NCI-H1930 (cell line): ENCODE measurements at places on chromosomes 1 and 21.

GRCh38 chr1:172969611-172970010 lies 81.1 kb downstream of the TNFSF18 start:
- no peak for DNase-seq

- DNase-seq, result no peak
Measured at GRCh38 chr1:195335541-195335940, 1272.7 kb downstream of the KCNT2 start.

DNA sequence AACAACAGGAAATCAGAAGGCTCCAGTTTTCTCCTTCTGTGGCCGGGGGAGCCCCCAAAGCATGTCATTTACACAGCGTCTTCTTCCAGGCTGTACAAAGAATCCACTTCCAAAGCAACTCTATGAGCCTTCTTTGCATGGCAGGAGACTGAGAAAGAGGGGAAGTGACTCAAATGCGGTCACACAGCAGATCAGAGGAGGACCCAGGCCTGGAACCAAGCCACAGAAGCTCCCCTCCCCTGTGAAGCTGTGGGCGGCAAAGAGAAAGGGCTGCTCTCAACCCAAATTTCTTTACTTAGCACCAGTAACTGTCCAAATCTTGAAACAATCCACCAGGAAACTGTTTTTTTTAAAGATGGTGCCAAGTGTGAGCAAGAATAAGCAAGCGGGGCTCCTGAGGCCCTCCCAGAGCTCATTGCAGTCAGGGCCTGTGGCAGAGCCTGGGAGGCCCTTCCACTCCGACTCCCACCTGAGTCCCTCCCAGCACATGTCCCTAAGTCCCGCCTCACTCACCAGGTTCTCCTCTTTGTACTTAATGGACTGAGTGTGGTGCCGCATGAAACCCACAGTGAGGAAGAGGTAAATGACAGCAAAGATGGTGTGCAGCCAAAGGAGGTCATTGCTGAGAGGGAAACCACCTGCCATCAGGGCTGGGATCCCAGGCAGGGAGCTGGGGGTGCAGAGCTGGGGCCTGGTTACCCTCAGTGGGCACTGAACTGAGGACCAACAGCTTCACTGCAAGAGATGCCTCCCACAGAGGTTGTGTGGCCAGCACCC lies 15.9 kb downstream of the TMEM63A start:
- DNase-seq, result no peak

GRCh38 chr21:25563361-25564116 lies 43.7 kb downstream of the MRPL39 start:
- DNase-seq, result no peak

GRCh38 chr1:89459081-89459480 lies 65.5 kb upstream of the LRRC8B start:
- DNase-seq, result no peak

GRCh38 chr1:221462345-221462744 lies 279.5 kb downstream of the DUSP10 start:
- DNase-seq, result no peak

GRCh38 chr1:55192093-55192492 lies 23.1 kb downstream of the USP24 start:
- DNase-seq, result no peak

- DNase-seq, result no peak
Measured at GRCh38 chr1:175380521-175381300, 188.1 kb upstream of the KIAA0040 start.

- DNase-seq, result peak; percentile 68
Measured at GRCh38 chr1:241356519-241357365, at the start of gene RGS7. Gene RGS7, minus strand, starts transcription at chr1:241357205.

DNA sequence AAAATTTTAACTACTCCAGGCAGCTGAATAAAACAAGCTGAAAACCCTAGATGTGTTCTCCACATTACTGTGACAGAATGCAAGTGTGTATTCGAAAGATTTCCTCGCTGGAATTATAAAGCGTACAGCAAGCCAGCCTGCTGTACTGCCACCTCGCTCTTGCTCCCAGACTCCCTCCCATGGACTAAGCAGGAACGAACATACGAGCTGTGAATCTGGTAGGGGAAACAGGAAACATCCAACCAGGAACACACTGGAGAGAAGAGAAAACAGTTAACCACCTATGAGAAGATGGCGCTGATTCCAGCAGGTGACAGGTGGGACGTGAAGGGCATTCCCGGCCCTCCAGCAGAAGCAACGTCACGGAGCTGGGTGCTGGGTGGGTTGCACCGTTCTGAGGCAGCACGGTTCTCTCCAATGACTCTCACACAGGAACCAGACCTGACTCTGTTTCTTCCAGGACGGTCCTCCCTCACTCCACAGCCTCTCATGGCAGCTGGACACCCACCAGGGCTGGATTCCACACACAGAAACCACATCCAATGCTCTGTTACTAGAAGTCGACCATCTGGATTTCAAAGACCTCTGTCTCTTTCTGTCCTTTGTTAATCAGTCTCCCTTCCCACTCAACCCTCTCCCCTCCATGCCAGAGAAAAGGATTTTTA lies 219.2 kb downstream of the RERE start:
- peak; percentile 18 for DNase-seq

DNA sequence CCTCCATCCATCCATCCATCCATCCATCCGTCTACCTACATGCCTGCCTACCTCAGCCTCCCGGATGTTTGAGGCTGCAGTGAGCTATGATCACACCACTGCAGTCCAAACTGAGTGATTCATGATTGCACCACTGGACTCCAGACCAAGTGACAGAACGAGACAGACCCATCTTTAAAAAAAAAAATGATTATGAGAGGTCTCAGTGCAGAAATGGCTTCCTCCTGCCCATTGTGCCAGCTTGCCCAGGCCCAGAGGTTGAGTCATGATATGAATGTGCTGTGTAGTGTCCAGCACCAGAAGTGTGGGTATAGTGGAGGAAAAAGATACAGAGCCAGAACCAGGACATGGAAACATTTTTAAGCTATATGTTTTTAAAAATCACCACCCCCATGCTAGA lies 149.9 kb downstream of the KIF26B start:
- no peak for DNase-seq

GRCh38 chr1:56387071-56387740 lies 192.2 kb downstream of the PLPP3 start:
- no peak for DNase-seq
